ENCODE measurements at places on chromosomes 12 and 14. TPM values are rescaled to one million over a fixed set of nuclear protein-coding genes. Genes with fewer than 3 reads are reported as not detected.

- DNase-seq: no peak
Observed at GRCh38 chr12:116650062-116650461, 87.8 kb downstream of the SPRING1 start.

DNA sequence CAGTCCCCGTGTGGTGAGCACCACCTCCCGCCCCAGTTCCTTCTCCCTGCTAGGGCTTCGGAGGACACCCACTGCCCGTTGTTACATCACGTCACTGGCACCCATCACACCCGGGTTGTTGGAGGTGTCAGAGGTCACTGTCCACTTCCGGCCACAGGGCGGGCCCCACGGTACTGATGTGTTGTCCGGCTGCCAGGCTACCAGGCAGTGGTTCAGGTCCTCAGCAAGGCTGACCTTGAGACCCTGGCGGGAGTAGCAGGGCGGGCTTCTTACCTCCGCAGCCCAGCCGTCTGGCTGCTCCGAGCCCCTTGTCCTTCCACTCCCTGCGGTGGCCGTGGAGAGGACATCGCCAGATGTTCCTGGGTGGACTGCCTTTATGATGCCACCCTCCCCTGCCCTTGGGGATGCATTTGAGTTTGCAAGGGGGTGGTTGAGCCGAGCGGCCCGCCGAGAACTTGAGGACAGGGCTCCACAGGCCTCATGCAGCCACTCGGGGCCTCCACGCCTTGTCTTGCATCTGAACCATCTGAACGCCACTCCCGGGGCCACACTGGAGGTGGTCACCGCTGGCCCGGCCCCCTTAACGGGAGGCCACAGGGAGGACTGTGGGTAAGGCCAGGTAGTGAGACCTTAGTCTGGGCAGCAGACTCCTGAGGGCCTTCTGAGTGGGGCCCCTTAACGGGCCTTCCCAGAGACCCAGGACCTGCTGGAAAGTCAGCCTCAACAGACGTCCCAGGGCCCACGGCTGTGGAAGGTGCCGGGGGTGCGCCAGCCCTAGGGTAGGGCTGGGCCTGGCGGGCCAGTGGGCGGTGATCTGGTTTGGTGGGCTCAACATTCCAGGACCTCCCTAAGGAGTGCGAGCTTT is 27.1 kb upstream of the PLD4 start:
- no peak for DNase-seq

GRCh38 chr12:109609342-109609741 is 35.7 kb downstream of the MVK start:
- DNase-seq: no peak

- DNase-seq: no peak
Observed at GRCh38 chr14:100778951-100779690, 46.8 kb upstream of the MEG3 start.

- DNase-seq: no peak
Observed at GRCh38 chr14:45526715-45527549, 273.9 kb upstream of the MIS18BP1 start.

- no peak for DNase-seq
Observed at GRCh38 chr12:6843118-6843902, 2.6 kb downstream of the GNB3 start.

The DERA gene
- 35.1 TPM for total RNA-seq

DNA sequence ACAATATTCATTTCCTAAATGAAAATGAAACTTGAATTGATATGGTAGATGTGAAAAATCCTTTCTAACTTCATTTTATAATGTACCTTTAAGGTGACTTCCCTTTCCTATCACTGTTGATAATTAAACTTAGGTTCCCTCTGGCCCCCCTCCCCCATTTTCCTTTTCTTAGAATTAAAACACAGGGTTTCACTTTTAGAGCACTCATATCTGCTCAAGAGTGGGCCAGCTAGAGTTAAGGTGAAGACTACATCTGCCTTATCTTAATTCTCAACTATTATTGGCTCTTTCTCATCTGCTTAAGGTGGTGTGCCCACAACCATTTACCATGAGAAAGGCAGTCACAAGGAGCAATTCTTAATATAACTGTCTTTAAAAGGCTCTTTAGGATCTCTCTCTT is 49.7 kb downstream of the LIN52 start:
- peak; percentile 18 for DNase-seq

GRCh38 chr14:75826599-75826998 is 155.2 kb downstream of the TGFB3 start:
- no peak for DNase-seq
